ENCODE measurements at places on chromosomes 16 and 17.

DNA sequence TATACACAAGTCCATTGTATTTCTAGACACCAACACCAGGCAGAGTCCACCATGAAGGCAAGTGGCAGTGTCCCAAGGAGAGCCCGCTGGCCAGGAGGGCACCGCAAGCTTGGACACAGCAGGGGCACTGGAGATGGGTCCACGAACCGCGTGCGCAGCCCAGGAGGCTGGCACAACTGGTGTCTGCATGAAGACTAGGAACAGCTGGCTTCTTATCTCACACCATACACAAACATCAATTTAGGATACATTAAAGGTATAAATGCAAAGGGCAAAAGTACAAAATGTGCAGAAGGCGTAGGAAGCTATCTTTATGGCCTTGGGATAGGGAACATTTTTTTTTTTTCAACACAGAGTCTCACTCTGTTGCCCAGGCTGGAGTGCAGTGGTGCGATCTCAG lies 52.4 kb downstream of the ANKRD11 start:
- DNase-seq, result no peak

- no peak for DNase-seq
These were observed 152.0 kb downstream of the KCNJ12 start for GRCh38 chr17:21528031-21528695.

- peak; percentile 22 for DNase-seq
These were observed 504 bp downstream of the MAZ start for GRCh38 chr16:29806641-29807425.

- no peak for DNase-seq
These were observed 12.4 kb downstream of the METTL9 start for GRCh38 chr16:21611556-21612384.

GRCh38 chr16:54780266-54780665 lies 150.4 kb upstream of the IRX5 start:
- DNase-seq, result no peak

GRCh38 chr16:1863681-1864460 lies 8.1 kb downstream of the MEIOB start:
- DNase-seq, result no peak

- peak; percentile 9 for DNase-seq
These were observed 28.7 kb upstream of the GAS7 start for GRCh38 chr17:10226930-10227695.

DNA sequence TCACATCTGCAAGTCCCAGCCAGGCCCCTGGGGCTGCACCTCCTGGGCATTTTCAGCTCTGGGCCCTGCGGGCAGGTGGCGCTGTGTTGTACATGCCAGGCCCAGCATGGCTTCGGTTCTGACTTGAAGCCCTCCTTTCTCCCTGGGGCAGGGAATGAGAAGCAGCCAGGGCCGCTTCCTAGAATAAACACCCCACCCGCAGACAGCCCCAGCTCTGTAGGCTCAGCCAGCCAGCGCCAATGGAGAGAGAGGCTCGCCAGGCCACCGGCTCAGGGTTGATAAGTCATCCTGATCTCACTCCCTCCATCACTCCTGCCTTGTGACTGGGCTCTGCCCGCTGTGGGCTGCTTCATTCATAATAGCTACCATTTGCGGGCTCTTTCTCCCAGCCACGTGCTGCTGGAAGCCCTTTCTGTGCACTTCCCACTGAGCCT lies 6.0 kb upstream of the GLIS2 start:
- no peak for DNase-seq

GRCh38 chr16:17166095-17166494 lies 304.7 kb downstream of the XYLT1 start:
- DNase-seq, result no peak

- no peak for DNase-seq
These were observed 129.6 kb downstream of the CPPED1 start for GRCh38 chr16:12674071-12674470.

DNA sequence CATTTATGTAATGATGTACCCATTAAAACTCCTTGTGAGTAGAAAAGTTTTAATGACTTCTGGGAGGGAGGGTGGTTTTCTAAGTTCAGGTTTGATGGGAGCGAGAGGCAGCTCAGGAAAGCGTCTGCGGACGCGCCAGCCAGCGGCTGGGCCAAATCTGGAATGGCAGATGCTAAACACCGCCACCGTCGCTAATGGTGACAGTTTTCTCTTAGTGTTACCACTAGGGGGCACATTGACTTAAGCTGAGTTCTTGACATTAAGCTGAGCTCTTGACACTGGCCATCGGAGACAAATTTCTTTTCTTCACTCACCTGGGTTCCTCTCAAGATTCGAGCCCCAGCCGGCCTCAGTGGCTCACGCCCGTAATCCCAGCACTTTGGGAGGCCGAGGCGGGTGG lies 6.7 kb downstream of the TRPV1 start:
- no peak for DNase-seq

- DNase-seq, result no peak
These were observed 9.6 kb downstream of the CYLD start for GRCh38 chr16:50751528-50751927.

- DNase-seq, result peak; percentile 17
These were observed 20.8 kb upstream of the PLLP start for GRCh38 chr16:57305159-57305811.

GRCh38 chr17:4594931-4595684 lies 10.8 kb downstream of the SMTNL2 start:
- no peak for DNase-seq

DNA sequence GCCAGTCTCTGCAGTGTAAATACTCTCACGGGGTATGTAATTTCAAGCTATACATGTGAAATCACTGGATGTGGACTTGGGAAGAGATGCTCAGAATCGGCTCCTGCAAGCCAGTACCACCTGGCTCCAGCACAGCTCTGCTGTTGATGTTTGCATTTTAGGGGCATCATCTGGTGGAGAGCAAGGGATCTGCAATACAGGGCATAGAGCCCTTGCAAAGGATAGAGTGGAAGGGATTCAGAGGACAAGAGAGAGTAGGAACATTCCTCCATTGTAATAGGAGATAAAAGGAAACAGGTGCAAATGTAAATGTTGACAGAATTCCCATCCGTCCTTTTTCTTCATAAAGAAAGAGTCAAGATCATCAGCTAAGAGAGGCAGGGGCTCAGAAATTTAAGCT lies 184.1 kb downstream of the PMP22 start:
- no peak for DNase-seq

DNA sequence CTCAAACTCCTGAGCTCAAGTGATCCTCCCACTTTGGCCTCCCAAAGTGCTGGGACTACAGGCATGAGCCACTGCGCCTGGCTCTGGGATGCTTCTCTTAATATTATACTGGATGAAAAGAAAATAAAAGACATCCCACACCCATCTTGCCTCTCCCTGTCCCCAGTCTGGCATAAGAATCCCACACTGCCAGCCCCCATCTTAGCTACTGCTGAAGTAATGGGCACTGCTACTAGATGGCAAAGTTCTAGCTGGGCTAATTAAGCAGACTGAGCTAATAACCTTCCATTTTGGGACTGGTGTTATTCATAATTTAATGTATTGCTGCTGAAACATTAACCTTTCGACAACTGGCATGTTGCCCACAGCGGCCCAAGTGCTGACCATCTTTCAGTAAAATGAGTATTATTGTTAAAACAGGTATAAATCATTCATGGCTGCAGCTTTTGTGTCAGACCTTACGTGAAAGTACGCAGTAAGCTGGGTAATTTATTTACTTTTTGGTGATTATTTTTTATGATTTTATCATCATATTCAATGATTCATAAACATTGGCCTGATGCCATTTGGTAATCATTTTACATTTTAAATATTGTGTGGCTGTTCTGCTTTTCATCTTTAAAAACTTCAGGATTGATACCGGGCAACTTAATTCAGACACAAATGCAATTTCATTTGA lies 47.4 kb upstream of the ZFHX3 start:
- DNase-seq, result no peak

DNA sequence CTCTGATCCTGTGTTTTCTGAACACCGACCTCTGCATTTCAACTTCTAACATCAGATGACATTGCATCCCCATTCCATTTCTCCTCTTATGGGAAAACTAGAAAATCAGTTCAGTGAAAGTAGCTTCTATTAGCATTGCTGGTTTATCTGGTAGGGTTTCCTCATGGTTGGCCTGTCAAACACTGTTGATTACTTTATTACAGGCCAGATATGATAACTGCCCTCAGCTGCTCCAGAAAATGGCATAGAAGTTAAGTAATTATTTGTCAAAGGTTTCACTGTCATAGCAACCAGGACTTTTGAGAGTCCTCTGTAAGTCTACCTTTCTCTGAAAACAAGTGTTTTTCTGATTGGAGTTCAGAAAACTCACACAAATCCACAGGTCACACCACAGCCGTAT lies 3.0 kb downstream of the GFOD2 start:
- no peak for DNase-seq

GRCh38 chr17:75743625-75744206 lies 21.3 kb downstream of the GALK1 start:
- no peak for DNase-seq

- no peak for DNase-seq
These were observed 5.8 kb upstream of the GP2 start for GRCh38 chr16:20333120-20333519.

- DNase-seq, result no peak
These were observed 26.6 kb downstream of the ITGB3 start for GRCh38 chr17:47280072-47280811.

DNA sequence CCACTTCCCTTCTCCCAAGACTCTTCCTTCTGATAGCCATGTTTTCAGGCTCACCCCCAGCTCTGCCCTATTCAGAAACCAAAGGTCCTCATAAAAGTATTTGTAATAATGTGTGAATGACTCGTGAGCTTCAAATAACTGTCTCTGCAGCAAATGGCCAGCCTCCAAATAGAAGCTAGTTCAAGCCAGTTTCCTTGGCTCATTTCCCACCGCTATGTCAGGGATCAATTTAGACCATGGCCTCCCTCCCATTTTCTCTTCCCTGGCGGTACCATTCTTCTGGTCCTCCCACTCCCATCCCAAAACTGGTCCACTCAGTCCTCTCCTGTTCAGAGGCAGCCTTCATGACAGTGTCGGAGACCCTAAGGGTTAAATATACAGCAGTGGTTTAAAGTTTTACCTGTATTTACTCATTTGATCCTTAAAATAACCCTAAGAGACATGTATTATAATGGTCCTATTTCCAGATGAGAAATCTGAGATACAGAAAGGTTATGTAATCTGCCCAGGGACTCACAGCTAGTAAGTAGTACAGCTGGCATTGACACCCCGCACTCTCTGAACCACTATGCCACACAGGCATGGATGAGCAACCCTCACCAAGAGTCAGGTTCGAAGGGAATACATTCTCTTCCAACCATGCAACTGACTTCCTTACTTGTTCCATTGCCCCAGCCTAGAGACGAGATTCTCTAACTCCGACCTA lies 42.9 kb downstream of the GAS7 start:
- DNase-seq, result no peak

DNA sequence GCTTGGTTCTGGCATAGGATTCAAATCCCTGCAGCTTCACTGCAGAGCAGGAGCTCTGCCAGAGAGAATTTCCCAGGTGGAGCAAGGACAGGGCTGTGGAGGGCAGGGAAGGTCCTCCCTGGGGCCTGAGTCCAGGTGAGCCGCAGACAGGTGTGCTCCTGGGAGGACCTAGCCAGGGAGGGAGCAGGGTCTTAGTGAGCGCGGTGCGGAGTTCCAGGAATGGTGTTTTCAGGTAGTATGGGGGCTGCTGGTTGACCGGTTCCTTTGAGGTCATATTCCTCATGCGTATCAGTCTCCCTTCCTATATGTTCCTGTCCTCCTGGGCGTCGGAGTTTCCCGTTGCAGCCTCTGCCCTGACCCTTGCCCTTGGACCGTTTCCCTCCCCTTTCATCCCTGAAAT lies 813.3 kb downstream of the KCNJ18 start:
- DNase-seq, result no peak

DNA sequence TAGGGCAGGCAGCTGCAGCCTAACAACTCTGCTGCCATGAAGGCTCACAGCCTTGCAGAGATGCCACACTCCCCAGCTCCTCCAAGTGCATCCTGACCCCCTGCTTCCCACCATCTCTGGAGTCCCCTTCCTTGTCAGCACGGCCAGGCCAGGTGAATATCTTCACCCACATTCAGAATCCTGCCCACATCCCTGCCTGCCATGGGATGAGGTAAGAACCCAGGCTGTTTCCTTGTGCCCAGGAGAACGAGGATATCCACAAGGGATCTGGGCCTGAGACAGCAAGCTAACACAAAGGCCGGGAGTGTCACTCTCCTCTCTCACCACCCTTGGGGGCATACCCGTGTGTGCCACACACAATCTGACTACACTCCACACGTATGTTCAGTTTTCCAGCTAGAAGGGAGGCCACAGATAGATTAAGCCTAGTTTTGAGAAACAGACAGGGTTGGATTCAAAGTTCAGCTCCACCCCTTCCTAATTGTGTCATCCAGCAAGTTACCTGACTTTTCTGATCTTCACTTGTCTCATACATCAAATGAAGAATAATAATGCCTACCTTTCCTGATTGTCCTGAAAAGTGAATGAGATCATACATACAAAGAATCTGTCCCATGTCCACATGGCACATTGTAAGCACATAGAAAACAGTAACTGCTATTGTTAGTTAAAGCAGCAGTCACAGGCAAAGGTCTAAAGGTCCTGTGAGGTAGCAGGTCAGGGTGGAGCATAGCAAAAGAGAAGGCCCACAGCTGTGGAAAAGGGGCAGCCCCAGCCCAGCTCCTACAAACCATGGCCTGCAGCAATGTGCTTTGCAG lies 17.4 kb upstream of the SUPT4H1 start:
- no peak for DNase-seq

All from C1 segment of cervical spinal cord (tissue), 14 donors.